ENCODE measurements at places on chromosomes 13 and 19. TPM values are rescaled to one million over a fixed set of nuclear protein-coding genes. Genes with fewer than 3 reads are reported as not detected.

GPR183 gene
- total RNA-seq = not detected

DMKN gene
- 264 TPM for total RNA-seq

ZFP82 gene
- 5.6 TPM for total RNA-seq

CASP14 gene
- total RNA-seq = 0.10 TPM

DNA sequence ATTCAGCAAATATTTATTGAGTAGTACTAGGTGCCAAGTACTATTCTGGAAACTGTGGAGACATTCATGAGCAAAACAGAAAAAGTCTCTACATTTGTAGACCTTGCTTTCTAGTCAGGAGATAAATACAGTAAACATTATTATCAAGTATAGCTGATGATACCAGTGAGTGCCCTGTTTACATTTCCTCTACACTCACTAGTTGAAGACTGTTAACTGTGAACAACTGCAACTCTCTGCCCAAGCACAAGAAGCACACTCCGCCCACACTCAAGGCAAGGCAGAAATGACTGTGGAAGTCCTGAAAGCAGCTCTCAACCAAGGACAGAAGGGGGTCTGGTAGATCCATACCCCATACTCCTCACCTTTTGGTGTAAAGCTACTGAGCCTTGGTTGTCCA is 837.0 kb downstream of the DIAPH3 start:
- DNase-seq = no peak

ATXN8OS gene
- total RNA-seq = not detected

- no peak for DNase-seq
Measured at GRCh38 chr13:20093951-20094350, 66.9 kb downstream of the GJA3 start.

GRCh38 chr19:2519482-2519881 is 43.6 kb downstream of the GADD45B start:
- DNase-seq = no peak

CPAMD8 gene
- 0.17 TPM for total RNA-seq

INSL3 gene
- total RNA-seq = 0.51 TPM

- DNase-seq = no peak
Measured at GRCh38 chr19:34578751-34579150, 97.2 kb downstream of the WTIP start.

DNA sequence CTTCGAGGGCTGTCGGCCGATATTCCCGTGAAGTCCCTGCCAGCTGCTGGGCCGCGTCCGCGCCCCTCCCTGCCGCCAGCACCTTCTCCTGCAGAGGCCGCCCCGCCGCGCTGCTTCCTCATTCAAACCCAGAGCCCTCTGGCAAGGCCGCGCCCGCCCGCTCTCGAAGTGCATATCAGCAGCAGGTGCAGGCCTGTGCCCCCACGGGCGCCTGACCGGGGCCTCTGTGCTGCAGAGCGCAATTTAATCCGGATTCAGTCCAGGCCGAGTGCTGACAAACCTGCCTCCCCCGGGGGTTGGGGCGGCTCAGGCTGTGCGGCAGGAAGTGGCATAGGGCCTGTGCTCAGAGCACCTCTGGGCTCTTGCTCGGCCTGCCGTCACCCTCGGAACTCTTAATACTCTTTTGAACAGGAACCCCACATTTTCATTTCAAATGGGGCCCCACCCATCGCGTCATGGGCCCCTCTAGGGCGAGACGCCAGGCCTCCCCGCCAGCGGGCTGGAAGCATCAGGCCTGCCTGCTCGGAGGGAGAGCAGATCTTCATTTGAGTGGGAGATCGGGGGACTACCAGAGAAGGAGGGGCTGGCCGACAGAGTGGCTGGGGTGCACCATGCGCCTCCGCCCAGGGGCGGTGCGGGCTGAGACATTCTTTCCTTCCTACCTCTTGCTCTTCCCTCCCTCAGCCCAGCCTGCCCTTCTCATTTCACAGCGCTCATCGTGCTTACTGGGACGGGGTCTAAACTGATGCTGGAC is 125.7 kb downstream of the TNFRSF19 start:
- no peak for DNase-seq

DNA sequence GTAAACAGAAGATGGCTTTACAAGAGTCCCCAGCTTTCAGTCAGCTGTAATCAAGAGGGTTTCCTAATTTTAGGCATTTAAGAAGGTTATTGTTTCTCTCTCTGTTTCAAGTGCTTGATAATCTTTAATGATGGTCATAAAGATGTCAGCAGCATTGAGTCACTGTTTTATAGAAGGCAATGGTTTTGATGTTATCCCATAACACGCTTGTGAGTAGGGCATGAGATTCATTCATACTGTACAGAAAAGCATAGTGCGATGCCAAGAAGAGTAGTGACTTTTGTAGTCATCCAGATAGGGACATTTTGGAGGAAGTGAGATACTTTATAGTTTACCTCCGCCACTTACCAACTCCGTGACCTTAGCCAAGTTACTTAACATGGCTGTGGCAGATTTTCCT is 364.2 kb upstream of the SLC10A2 start:
- DNase-seq = no peak

- DNase-seq = no peak
Measured at GRCh38 chr13:36447501-36447900, 15.2 kb downstream of the CCNA1 start.

GRCh38 chr13:72156760-72157159 is 289.8 kb upstream of the DACH1 start:
- DNase-seq = no peak

GRCh38 chr13:87622971-87623370 is 48.2 kb upstream of the SLITRK5 start:
- DNase-seq = no peak

- DNase-seq = no peak
Measured at GRCh38 chr19:2582984-2583956, 107.3 kb downstream of the GADD45B start.

GRCh38 chr13:52744842-52745375 is 5.3 kb upstream of the CNMD start:
- no peak for DNase-seq

- no peak for DNase-seq
Measured at GRCh38 chr13:32988608-32989289, 27.5 kb upstream of the KL start.

DNA sequence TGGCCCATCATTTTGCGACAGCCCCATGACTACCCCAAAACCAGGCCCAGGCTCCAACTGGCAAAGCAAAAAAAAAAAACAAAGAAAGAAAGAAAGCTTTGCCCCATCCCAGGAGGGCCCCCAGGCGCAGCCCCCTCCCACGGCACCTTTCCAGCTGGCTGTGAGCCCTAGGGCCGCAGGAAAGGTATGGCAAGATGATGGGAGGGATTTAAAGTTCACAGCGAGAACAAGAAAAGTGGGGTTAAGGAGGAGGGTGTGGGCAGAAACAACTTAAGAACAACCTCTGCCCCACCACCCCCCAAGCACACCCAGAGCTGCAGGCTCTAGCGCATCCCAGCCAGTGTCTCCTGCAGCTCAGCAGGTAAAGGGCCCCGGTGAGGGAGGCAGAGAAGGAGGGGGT is at the start of gene CYP2F1:
Gene CYP2F1 (plus strand): TSS at position 301 of the 400 bp plus-strand sequence. CDS start 1,757 bp downstream, outside the sequence.
- no peak for DNase-seq

DNA sequence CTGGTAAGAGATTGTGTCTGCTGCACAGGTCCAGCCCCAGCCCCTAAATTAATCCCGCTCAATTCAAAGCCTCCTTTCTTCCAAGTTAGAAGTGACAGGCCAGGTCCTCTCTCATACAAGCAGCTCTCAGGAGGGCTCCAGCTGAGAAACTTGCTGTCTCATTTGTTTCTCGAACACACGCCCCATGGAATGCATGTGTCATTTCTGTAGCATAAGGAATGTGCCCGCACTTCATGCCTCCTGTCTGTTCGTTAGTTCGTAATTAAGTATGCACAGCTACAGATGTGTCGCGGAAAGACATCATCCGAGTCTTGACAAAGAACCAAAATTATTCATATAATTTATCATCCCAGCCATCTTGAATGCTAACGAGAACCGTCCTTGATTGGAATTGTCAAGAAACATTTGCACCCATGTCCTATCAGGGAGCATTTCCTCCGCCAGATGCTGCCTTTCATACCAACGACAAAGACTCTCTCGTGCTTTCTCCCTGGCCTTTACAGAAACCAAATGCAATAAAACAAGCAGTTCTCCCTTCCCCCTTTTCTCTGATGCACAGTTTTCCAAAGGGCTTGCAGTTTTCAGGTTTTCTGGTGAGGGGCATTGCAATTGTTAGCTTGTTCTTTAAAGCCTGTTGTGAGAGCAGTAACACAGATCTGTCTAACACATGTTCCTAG is 133.5 kb downstream of the UQCRFS1 start:
- no peak for DNase-seq

All from foreskin keratinocyte (primary cell).